ENCODE measurements at places on chromosomes 11 and 22. TPM values are rescaled to one million over a fixed set of nuclear protein-coding genes. Genes with fewer than 3 reads are reported as not detected.

ALDH3B1 gene
- total RNA-seq = 9.8 TPM

MS4A6A gene
- total RNA-seq = 68.9 TPM

SMTNL1 gene
- not detected for total RNA-seq

TBX10 gene
- total RNA-seq = not detected

EMID1 gene
- total RNA-seq = 4.6 TPM

CFAP300 gene
- 4.4 TPM for total RNA-seq

SORL1 gene
- 3.5 TPM for total RNA-seq

CDPF1 gene
- total RNA-seq = 7.5 TPM

Data from breast epithelium (tissue), 4 donors.